ENCODE measurements at places on chromosomes 3 and 15. TPM values are rescaled to one million over a fixed set of nuclear protein-coding genes. Genes with fewer than 3 reads are reported as not detected.

Gene GPR149
- not detected for total RNA-seq

Gene ITIH1
- not detected for total RNA-seq

Gene RLBP1
- total RNA-seq: 1.3 TPM

GRCh38 chr15:66986951-66987350, 78.5 kb upstream of the SMAD3 start:
- no peak for DNase-seq

DNA sequence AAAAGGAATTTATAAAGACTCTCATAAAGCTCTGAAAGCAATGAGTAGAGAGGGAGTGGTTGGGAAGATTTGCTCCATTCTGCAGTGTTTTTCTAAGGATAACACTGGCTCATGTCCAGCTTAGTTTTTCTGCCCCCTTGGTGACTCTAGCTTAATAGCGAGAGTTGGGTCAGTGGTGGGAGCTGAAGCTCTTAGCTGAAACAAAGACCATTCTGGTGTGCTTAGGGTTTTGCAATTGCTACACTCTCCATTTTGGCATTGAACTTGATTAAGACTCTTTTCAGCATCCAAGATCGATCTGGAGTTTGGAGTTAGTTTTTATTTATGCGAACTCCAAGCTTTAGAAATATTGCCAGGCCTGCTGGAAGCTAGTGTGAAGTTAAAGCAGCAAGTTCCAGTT, 98.0 kb downstream of the ATG7 start:
- DNase-seq: peak; percentile 79

- DNase-seq: no peak
Measured at GRCh38 chr15:65795663-65796216, 3.6 kb upstream of the DENND4A start.

GRCh38 chr15:85762039-85762755, 32.5 kb downstream of the KLHL25 start:
- no peak for DNase-seq

DNA sequence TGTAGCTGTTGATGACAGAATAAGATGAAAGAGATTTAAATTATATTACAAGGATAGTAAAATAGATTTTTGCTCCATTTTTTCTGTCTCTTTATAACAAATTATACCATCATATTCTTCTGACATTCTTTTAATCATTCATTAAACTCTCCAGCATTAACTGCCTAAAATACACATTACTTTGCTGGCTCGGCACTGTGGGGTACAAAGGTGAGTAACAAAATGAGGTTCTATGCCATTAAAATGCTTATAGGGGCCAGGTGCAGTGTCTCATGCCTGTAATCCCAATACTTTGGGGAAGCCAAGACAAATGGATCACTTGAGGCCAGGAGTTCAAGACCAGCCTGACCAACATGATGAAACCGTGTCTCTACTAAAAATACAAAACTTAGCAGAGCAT, 81.5 kb downstream of the ULK4 start:
- DNase-seq: no peak

- no peak for DNase-seq
Measured at GRCh38 chr3:23656199-23656598, 149.6 kb upstream of the UBE2E1 start.

GRCh38 chr3:185759512-185759911, 65.3 kb downstream of the IGF2BP2 start:
- peak; percentile 32 for DNase-seq

- DNase-seq: no peak
Measured at GRCh38 chr3:58235970-58236369, 1.6 kb upstream of the ABHD6 start.

DNA sequence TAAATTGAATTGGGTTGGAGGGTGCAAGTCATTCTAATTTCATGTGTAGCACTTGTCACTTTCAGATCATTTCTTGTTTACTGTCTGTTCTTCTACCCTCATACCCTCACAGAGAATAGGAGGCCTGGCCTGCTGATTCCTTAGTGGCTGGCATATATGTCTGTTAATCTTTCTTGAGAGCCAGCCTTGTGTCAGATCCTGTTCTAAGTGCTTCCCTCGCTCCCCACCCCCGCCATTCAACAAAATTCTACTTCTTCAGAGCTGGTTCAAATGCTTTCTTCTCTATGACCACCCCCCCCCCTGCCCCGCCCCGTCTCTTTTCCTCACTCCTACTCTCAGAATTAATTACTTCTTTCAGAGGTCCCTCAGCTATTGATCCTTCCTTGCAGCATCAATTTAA, 1.5 kb upstream of the U2SURP start:
- peak; percentile 16 for DNase-seq

DNA sequence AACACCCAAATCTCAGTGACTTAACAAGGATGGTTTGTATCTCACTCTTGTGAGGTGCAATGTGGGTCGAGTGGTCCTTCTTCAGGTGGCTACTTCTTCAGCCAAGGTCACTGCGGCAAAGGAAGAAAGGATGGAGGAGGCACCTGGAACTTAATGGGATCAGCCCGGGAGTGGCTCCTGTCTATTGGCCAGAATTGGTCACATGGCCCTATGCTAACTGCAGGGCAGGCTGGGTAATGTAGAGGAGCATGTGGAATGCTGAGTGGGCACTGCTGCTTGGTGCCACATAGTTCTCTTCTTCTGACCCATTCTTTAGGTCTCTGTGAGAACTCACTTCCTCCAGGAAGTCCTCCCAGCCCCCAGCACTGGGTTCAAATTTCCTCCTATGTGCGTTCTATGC, 20.3 kb upstream of the FAM3D start:
- DNase-seq: no peak

DNA sequence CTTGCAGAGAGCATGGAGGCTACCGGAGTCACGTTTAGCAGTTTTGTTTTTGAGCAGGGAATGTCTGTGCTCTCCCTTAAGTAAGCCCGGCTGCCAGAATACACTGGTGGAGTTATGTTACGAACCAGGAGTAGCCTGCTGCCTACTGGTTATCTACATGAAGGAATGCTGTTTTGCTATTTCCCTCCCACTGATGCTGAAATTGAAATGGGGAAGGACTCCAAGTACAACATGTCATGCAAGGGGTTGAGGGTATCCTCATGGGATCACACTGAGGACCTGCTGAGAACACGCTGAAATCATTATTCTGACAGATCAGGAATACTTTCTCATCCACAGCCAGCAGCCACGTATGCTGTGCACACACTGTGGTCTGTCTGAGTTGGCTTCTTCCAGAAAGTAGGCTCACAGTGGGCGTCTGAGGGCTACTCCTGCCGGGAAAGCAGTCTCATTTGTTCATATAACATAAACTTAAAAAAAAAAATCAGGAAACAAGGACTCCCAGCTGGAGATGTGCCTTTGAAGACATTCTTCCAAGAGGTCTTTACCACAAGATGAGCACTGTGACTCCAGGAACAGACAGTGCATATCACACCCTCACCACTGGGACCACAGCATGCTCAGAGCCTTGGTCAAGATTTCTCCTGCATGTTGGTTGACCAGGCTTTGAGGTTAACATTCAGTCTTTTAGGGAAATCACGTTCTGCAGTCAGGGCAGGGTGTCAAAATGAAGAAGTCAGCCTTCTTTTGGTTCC, 300.4 kb upstream of the RASGRP1 start:
- DNase-seq: no peak

DNA sequence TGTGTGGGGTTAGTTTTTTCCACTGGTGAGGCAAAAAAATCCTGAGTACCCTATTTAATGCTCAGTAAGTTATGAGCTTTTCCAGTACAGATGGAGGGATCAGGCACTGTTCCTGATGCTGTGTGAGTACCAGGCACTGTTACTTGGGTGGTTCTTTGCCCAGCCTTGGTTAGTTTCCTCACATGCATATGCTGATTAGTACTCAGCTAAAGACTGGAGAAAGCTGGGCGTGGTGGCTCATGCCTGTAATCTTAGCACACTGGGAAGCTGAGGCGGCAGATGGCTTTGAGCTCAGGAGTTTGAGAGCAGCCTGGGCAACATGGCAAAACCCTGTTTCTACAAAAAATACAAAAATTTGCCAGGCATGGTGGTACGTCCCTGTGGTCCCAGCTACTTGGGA, 210.3 kb upstream of the SGO1 start:
- DNase-seq: no peak

DNA sequence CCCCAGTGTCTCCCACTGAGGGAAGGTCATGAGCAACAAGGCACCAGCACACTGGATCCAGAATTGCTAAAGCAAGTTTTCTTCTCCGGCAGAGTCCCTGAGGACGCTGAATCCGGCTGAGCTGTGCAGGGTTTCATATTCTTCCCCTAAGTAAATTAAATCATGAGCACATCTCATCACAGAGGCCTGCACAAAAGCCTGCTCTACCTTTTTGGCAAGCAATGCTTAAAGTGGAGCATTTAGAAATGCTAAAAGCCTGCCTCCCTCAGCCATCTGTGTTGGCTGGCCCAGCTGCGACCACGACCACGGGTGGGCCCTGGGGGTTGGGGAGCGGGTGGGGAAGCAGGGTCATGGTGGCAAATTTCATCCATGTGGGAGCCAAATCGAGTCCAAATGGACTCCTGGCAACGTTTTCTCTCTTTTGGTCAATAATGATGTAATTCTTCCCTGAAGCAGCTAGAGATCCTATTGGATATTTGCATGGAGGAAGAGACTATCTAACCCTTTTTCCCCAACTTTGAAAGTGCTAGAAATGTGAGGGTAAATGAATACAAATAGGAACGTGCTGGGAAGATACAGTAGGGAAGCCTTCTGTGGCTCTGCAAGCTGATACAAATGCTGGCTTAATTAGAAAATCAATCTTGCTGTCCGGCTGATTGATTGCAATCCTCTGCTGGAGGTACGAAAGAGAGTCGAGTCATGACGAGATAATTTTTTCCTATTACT, 532.8 kb upstream of the TBL1XR1 start:
- no peak for DNase-seq
